ENCODE measurements at places on chromosomes 5 and 9.

- no peak for DNase-seq
Measured at GRCh38 chr9:135139366-135139959, 52.0 kb downstream of the OLFM1 start.

DNA sequence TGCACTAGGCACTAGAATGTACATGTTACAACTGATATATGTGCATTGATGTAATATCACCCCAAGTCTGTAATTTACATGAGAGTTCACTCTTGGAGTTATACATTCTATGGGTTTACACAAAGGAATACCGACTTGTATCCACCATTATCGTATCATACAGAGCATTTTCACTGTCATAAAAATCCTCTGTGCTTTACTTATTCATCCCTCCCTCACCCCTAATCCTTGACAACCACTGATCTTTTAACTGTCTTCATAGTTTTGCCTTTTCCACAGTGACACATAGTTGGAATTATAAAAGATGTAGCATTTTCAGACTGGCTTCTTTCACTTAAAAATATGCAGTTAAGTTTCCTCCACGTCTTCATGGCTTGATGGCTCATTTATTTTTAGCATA, 11.1 kb upstream of the RFK start:
- no peak for DNase-seq

DNA sequence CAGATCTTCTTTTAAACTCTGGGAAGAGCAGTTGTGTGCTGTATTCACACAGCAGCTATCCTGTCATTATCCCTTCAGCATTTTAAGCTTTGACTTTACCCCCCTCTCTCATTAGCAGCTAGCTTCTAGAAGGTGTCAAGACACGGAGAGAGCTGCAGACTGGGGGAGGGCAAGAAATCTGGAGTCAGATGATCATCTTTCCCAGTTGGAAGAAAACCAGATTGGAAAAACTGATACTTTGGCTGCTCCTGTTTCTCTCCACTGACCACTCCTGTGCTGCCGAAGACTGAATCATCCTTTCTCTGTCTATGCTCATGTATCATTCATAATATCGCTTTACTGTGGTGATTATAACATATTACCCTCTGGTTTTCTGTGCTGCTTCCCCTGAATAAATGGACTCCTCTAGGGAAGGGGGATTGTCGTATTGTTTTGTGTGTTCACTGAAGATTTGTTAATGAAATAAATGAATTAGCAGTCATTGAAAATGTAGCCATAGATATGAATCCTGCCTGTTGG, 75.1 kb downstream of the SH3GL2 start:
- DNase-seq = no peak

DNA sequence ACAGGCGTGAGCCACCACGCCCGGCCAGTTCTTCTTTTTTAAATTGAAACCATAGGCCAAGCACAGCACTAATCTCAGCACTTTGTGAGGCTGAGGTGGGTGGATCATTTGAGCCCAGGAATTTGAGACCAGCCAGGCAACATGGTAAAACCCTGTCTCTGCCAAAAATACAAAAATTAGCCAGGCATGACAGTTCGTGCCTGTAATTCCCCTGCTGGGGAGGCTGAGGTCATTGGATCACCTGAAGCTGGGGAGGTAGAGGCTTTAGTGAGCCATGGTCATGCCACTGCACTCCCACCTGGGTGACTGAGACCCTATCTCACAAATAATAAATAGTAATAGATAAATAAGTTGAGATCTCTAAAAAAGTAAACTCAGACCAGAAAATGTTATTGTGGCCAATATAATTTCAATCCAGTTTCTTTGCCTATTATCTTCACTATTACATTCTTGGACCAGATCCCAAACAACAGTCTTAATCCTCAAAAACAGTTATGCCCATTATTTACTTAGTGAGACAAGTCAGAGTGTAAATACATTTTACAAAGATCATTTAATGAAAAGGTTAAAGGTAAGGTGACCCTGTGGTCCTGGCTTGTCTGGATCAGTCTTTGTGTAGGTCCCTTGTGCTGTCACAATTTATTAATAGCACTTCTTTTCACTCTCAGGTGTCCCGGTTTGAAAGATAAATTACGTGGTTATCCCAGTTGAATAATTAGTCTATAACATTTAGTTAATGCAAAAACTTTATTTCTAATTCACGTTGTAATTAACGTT, 53.6 kb downstream of the RAB24 start:
- DNase-seq = no peak

- no peak for DNase-seq
Measured at GRCh38 chr9:135023786-135024405, 63.6 kb upstream of the OLFM1 start.

DNA sequence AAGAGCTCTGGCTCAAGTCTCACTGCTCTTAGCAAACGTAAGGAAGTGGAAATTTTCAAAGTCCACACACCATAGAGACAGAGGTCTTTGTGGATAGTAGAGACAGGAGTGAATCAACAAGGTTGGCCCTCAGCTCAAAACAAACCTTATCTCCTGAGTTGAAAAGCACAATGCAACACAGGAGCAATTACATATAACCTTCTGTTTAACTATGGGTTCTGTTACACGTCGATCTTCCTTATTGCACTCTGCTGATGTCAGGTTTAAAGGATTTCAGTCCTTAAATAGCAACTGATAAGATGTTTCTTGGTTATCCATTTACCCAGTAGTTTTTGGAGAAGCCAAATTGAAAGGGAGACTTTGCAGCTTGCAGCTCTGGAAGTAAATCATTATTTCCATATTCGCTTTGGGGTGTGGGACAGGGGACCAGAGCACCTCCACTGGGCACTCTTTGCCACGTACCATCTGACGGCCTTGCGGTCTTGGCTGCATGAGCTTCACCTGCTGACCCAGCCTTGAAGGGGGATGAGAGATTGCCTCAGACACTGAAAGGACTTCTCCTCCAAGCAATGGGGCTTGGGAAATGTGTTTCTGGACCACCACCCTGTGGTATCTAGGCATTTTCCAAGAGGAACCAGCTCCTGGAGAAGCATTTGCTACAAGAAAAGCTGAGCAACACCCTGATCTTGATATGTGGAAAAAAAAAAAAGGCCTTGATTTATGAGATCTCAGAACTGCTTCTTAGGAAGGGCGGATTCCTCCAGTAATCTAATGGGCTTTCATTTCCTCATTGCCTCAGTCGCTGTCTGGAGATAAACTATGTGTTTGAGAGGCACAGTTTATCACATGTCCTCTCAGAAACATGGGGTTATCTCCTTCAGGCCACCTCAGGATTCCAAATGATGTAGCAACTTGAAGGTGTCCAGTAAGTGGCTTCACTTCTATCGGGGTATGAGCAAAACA, 56.2 kb upstream of the ZNF622 start:
- DNase-seq = no peak

GRCh38 chr9:123407217-123407851, 51.3 kb downstream of the CRB2 start:
- no peak for DNase-seq

- DNase-seq = no peak
Measured at GRCh38 chr5:151449297-151449696, 1.9 kb downstream of the SLC36A1 start.

- DNase-seq = peak; percentile 12
Measured at GRCh38 chr9:1083325-1083913, 33.3 kb downstream of the DMRT2 start.

GRCh38 chr9:12923468-12924009, 148.7 kb downstream of the LURAP1L start:
- DNase-seq = no peak

DNA sequence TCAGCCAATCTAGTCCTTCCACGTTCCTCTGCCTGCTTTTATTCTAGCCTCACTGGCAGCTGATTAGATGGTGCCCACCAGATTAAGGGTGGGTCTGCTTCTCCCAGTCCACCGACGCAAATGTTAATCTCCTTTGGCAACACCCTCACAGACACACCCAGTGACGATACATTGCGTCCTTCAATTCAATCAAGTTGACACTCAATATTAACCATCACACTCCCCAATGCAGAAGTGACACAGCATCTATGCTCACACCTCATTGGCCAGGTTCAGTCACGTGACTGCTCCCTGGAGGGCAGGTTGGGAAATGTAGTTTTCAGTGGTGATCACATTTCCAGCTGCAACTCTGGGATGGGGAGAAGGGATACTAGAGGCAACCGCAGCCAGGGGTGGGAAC, 13.0 kb downstream of the SUSD3 start:
- DNase-seq = no peak

DNA sequence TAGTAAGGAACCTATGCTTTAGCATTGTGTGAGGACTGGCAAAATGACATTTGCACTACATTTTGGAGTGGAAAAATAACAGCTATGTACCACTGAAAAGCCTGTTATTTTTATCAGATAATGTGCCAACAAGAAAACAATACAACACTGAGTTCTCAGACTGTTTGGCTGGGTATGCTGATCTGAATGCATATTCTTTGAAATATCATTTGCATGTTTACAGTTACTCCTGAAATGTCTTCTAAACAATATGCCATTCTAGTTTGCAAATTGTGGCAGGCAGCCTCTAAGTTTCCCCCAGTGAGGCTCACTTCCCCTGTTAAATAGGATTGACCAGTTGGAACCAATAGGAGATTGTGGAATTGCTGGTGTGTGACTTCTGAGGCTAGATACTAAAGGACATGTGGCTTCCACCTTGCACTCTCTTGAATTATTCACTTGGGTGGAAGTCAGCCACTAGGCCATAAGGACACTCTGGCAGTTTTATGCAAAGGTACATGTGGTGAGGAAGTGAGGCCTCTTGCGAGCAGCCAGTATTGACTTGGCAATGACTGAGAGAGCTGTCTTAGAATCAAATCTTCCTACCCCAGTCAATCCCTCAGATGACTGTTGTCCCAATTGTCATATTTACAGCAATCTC, 250.4 kb upstream of the PCSK5 start:
- DNase-seq = no peak

- DNase-seq = peak; percentile 41
Measured at GRCh38 chr9:125558453-125559092, 148.4 kb downstream of the MAPKAP1 start.

DNA sequence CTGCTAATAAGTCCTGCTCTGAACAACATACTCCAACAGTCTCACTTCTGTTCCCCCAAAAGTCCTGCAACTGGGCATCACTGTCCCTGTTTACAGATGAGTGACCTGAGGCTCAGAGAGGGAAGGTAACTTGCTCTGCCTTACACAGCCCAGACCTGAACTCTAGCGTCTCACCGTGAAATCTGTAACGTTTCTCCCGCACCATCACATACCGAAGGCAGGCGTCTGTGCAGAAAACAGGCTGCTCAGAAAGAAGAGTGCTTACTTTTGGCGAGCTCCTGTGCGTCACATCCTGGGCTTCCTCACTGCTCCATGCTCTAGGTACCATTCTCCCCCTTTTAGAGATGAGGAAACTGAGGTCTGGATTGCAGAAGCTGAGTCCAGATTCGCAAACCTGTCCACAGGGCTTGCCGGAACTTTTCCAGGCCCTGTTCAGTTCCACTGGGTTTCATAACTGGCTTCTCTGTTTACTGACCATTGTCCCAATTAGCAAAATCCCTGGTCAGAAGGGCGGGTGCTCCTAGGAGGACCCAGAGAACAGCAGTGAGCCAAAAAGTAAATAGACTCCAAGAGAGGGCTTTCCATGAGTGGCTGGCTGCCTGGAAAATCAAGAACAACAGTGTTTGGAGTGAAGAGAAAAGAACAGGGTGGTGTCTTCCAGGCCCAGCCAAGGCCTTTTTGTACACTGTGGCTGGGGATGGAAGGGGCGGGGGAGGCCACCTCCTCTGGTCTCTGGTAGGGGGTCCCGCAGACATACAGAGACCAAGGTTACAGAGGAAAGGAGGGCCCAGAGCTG, 27.1 kb downstream of the GSN start:
- no peak for DNase-seq

GRCh38 chr9:15191378-15191777, 115.6 kb downstream of the TTC39B start:
- no peak for DNase-seq

DNA sequence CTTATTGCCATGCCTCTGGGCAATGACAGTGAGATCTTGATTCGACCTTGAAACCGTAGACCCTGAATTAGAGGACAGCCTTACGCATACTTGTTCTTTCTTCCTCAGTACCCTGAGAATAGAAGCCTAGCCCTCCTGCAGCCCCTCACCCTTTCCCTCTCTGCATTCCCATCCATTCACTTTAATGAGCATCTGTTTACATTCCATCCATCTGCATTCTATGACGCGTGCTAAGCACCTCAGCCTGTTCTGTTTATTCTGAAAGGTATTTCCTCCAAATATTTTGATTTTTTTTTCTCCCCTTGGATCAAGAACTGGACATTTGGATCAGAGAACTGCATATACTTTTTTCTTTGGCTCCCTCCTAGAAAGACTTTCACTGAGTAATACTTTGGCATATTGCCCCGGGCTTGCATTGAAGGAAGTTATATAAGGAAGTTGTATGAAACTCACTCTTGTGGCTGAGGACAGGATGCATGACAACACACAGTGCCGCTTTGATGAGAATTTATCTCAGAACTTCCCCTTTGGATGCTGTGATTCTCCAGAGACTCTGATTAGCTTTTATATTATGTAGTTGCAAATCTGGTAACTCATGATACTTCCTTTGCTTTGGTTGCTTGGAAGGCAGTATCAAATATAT, 15.7 kb downstream of the TMEM8B start:
- DNase-seq = no peak

DNA sequence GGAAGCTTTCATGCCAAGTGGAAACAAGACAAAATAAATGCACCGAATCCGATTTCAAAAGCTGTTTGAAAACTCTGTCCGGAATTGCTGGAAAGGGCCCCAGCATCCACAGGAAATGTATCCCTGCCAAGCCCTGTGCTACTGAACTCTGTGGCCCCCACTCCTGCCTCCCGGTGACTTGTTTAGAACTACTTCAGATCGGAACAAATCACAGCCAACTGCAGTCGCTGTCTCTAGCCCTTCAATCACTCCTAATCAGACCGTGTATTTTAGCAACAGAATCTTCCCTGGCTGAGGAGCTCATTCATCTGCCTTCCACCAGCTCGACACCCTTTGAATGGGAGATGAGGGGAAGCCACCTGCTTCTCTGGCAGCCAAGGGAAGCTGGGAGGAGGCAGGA, 94.1 kb downstream of the KCNIP1 start:
- DNase-seq = no peak

GRCh38 chr9:81737871-81738507, 48.6 kb upstream of the TLE1 start:
- DNase-seq = no peak

All from progenitor cell of endocrine pancreas (in vitro differentiated cells).